ENCODE measurements at places on chromosomes 7 and 10. TPM values are rescaled to one million over a fixed set of nuclear protein-coding genes. Genes with fewer than 3 reads are reported as not detected.

DNA sequence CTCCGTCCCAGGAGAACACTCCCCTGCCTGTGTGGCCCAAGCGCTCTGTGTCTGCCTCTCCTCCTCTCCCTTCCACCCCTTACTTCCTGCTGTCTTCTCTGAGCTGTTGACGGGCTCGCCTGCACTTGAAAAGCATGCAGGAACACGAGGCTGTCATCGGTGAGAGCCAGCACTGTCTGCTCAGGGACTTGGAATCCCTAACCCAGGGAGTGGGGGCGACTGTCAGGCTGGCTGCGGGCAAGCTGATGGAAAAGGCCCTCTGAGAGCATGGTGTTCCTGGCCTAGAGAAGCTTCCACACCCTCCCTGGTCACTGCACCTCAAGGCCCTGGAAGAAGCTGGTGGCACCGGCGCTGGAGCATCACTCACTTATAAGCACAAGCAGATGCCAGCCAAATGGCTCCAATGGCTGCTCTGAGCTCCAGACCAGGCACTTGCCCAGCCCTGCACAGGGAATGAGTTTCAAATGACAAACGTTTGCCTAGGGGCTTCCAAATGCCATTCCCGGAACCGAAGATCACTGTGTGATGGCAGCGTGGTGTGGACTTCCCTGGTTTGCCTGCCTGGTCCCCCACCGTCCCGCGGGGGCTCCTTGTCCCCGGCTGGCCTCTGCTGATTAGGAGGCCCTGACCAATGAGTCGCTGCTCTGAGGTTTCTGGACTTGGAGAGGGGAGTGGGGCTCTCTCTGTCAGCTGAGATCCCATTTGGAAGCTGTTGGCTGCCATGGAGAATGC lies 56.7 kb upstream of the EBF3 start:
- no peaks in the 10 kb centered on the region for H3K36me3 ChIP-seq
- H3K27me3 ChIP-seq, result no peaks in the 10 kb centered on the region
- H3K4me1 ChIP-seq, result no peaks in the 10 kb centered on the region
- DNase-seq, result no peak
- H3K4me3 ChIP-seq, result no peak overlapping the region

DNA sequence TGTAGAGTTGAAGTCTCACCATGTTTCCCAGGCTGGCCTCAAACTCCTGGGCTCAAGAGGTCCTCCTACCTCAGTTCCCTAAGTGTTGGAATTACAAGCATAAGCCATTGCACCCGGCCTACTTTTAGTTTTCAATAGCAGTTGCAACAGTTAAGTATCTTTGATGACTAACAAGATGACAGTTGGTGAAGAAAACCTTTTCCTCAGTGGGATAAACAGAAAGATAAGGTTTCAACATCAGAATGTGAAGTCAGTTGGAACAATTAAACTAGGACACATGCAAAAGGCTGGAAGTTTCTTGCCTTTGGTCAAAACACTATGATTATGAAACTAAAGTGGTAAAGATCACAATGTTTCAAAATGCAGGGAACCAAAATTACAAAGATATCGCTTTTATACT lies 169.2 kb downstream of the ZNF438 start:
- no peaks in the 10 kb centered on the region for H3K36me3 ChIP-seq
- DNase-seq, result no peak
- no peaks in the 10 kb centered on the region for H3K4me1 ChIP-seq

- DNase-seq, result no peak
- no peaks in the 10 kb centered on the region for H3K36me3 ChIP-seq
- peaks cover 23% of the 10 kb centered on the region for H3K27me3 ChIP-seq
- H3K4me1 ChIP-seq, result peaks cover 9% of the 10 kb centered on the region
- H3K27ac ChIP-seq, result no peak overlapping the region
These were observed 559.2 kb downstream of the PTPRN2 start for GRCh38 chr7:158028290-158028941.

DNA sequence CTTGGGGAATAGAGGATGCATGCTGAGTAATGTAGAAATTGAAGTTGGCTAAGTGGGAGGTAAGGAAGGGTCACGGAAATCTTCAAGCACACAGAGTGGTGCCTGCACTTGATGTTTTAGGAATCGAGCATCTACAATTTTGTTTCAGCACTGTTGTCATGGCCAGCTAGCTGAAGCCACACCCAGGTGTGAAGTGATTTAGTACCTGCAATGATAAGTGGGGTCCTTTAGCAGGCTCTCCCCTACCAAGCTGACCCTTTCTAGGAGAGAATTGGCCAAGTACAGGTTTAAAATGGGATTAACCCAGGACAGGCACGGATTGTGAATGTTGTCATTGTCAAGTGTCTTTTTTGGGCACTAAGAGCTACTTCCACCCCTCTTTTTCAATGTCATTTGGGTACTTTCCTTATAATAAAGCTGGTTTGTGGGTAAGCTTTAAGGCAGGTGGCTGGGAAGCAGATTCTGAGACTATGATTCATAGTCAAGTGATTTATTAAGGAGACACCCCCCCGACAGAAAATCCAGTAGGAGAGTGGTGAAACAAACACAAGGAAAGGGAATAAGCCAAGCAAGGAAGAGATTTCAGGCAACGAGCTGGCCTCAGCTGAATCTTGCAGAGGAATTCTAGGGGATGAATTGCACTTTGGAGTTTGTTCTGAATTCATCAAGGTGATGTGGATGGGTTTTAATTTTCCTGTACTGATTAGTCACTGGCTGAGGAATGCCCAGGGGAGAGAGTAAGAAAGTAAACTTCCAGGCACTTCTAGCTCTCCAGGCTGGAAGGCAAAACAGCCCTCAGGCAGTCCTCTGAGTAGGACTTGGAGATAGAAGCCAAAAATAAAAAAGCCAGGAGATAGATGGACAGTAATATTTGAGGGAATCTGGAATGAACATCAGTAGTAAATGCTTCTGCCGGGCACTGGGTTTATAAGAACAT lies 1128.4 kb downstream of the SORCS3 start:
- H3K36me3 ChIP-seq, result no peaks in the 10 kb centered on the region
- no peak for DNase-seq
- no peak overlapping the region for H3K4me3 ChIP-seq
- no peak overlapping the region for H3K27ac ChIP-seq
- H3K27me3 ChIP-seq, result no peaks in the 10 kb centered on the region

- H3K4me1 ChIP-seq, result no peaks in the 10 kb centered on the region
- H3K27ac ChIP-seq, result no peak overlapping the region
- no peak overlapping the region for H3K4me3 ChIP-seq
These were observed 89.7 kb upstream of the STEAP1B start for GRCh38 chr7:22589641-22590201.

GRCh38 chr7:97846945-97847344 lies 25.3 kb downstream of the ASNS start:
- H3K4me1 ChIP-seq, result no peaks in the 10 kb centered on the region
- no peak overlapping the region for H3K27ac ChIP-seq
- H3K36me3 ChIP-seq, result peaks cover 5% of the 10 kb centered on the region
- H3K27me3 ChIP-seq, result no peaks in the 10 kb centered on the region

DNA sequence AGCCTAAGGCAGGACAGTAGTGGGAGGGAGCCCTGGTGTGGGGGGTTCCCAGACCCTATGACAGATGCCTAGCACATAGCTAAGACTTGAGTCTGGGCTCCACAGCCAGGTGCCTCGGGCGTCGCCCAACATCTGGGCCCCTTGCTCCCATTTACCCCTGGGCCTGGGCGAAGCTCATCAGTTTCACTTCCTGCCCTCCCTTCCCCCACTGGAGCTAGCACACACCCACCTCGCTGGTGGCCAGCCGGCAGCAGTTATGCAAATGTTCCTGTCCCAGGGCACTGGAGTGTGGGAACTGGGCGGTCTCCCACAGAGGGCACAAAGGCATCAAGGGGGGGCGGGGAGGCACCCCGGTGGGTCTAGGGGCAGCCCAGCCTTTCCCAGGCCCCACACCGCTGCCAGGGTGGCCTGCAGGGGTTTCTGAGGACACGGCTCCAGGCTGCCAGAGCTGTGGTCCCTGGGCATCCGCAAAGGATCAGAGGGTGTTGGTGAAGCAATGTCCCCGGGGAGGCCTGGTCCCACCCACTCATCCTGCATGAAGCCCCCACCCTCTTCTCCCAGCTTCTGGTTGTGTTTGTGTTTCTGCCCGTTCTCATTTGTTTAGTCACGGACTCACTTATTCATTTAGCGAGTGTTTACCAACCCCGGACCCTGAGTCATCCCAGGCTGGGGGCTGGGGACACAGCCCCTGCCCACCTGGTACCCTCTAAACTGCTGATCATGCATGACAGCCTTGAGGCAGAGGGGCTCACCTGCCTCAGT lies 20.4 kb downstream of the SH2B2 start:
- H3K36me3 ChIP-seq, result no peaks in the 10 kb centered on the region
- H3K27me3 ChIP-seq, result no peaks in the 10 kb centered on the region
- no peaks in the 10 kb centered on the region for H3K4me1 ChIP-seq
- H3K27ac ChIP-seq, result peak overlapping the region; percentile 31

DNA sequence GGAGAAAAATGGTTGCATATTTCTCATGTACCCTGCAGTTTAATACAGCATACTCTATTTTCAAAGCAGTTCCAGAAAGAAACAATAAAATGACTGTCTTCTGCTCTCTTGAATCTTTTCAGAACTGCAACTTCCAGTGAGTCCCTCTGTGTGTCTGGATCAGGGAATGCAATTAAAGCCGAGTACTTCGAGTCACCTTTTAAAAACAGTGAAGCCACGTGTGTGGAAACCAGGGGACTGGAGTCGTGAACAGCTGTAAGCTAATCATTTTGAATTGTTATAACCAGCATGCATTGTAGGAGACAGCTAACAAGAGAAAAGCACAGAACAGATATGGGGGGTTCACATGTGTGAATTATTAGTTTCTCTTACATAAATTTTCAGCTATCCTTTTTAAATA lies 109.1 kb downstream of the CPED1 start:
- no peaks in the 10 kb centered on the region for H3K36me3 ChIP-seq
- H3K27ac ChIP-seq, result no peak overlapping the region
- no peaks in the 10 kb centered on the region for H3K27me3 ChIP-seq
- H3K4me1 ChIP-seq, result no peaks in the 10 kb centered on the region
- DNase-seq, result no peak
- no peak overlapping the region for H3K4me3 ChIP-seq

HMX2 gene
- total RNA-seq, result not detected

DNA sequence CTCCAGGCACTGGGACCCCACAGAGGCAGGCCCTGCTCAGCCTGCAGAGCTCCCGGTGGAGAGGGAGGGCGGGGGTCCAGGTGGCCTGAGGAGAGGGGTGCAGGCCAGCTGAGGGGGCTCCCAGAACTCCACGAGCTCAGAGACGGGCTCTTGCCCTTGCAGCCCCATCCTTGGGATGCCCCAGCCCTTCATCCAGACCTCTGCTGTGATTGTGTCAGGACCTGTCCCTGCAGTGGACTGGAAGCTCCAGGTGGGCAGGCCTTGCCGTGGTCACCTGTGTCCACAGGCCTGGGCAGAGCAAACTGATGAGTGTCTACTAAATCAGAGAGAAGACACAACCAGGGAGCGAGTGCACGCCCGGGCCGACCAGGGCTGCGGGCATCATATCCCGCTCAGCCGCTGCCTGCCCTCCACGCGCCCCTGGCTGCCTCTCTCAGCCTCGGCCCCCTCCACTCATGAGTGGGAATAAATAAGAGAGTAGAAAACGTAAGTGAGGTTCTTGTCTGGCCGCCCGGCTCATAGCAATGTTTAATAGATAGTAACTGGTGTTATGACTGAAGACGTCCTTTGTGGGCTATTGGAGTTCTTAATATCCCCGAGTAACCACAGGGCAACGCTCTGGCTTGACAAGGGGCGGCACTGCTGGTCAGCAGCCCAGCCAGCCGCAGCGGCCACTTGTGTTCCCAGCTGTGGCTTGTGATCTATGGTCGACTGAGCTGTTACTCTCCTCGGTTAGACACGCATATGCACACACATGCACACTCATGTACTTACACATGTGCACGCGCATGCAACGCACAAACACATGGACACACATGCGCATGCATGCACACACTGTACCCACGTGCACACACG lies 105.6 kb downstream of the LHPP start:
- no peak overlapping the region for H3K4me3 ChIP-seq
- no peak overlapping the region for H3K27ac ChIP-seq
- no peak for DNase-seq
- no peaks in the 10 kb centered on the region for H3K27me3 ChIP-seq
- no peaks in the 10 kb centered on the region for H3K4me1 ChIP-seq
- H3K36me3 ChIP-seq, result no peaks in the 10 kb centered on the region

DNA sequence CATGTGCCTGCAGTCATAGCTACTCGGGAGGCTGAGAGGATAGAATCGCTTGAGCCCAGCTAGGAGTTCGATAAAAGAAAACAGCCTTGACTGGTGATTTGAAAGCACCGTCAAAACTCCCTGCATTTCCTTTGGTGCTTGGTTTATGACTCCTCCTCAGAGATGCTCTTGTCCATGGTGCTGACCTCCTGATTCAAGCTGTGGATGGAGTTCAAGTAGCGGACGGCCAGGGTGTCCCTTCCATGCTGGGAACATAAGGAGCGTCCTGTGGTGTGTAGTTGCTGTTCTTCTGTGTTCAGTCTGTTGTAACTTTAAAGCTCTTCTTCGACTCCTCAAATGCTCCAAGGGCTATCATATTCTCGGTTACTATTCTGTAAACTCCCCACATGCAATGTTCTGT lies 382.5 kb upstream of the KIAA1217 start:
- H3K4me1 ChIP-seq, result no peaks in the 10 kb centered on the region
- no peak overlapping the region for H3K4me3 ChIP-seq
- no peak overlapping the region for H3K27ac ChIP-seq
- H3K36me3 ChIP-seq, result no peaks in the 10 kb centered on the region
- no peaks in the 10 kb centered on the region for H3K27me3 ChIP-seq
- DNase-seq, result no peak

USP54 gene
- 6.6 TPM for total RNA-seq

GRCh38 chr7:85764034-85764433 lies 577.2 kb upstream of the SEMA3D start:
- H3K27ac ChIP-seq, result no peak overlapping the region
- H3K36me3 ChIP-seq, result no peaks in the 10 kb centered on the region
- H3K4me1 ChIP-seq, result no peaks in the 10 kb centered on the region
- H3K4me3 ChIP-seq, result no peak overlapping the region

MOGAT3 gene
- total RNA-seq, result not detected

- DNase-seq, result no peak
- no peaks in the 10 kb centered on the region for H3K36me3 ChIP-seq
- no peaks in the 10 kb centered on the region for H3K4me1 ChIP-seq
These were observed 161.6 kb downstream of the PKD1L1 start for GRCh38 chr7:47786557-47787248.

HABP2 gene
- total RNA-seq, result not detected

- no peak overlapping the region for H3K4me3 ChIP-seq
- H3K36me3 ChIP-seq, result no peaks in the 10 kb centered on the region
- H3K27me3 ChIP-seq, result no peaks in the 10 kb centered on the region
- peaks cover 7% of the 10 kb centered on the region for H3K4me1 ChIP-seq
These were observed 2.4 kb downstream of the NAMPT start for GRCh38 chr7:106282390-106282789.

- H3K4me1 ChIP-seq, result no peaks in the 10 kb centered on the region
- H3K4me3 ChIP-seq, result no peak overlapping the region
- no peak overlapping the region for H3K27ac ChIP-seq
- no peaks in the 10 kb centered on the region for H3K27me3 ChIP-seq
These were observed 90.3 kb downstream of the CPED1 start for GRCh38 chr7:121078701-121079227.

DNA sequence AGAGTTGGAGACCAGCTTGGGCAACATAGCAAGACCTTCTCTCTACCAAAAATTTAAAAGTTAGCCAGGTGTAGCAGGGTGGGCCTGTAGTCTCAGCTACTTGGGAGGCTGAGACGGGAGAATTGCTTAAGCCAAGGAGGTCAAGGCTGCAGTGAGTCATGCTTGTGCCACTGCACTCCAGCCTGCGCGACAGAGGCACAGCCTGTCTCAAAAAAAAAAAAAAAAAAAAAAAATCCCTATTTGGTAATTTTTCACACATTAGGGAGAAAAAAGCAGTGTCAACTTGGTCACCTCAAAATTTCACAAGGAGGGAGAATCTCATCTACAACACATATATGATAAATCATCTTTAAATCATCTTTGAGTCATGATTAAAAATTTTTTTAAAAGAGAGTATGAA lies 6.4 kb upstream of the ZNF398 start:
- H3K4me3 ChIP-seq, result no peak overlapping the region
- H3K4me1 ChIP-seq, result peaks cover 9% of the 10 kb centered on the region

Data from T-cell (primary cell).